ENCODE measurements at places on chromosomes 1 and 21.

- no peak for DNase-seq
Measured at GRCh38 chr1:156959414-156959813, 39.0 kb downstream of the LRRC71 start.

GRCh38 chr21:42412636-42412933 lies 8.9 kb downstream of the UBASH3A start:
- DNase-seq, result no peak

DNA sequence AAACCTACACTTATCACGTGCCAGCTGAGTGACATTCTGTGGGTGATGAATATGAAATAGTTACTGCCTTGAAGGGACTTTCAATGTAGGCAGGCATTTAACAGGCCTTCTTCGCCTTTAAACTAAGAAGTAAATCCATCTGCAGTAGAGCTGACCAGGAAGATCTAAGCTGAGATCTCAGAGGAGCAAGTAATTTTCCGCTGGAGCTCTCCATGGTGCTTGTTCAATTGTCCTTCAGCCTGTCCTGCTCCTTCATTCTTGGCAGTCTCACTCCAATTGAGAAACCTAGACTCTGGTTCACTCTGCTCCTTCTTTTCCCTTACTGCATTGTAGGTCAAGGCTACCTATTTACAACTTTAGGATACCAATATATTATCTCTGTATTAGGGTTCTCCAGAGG lies 183.5 kb downstream of the HMCN1 start:
- DNase-seq, result no peak

- peak; percentile 37 for DNase-seq
Measured at GRCh38 chr1:2468041-2468472, 8.0 kb upstream of the PLCH2 start.

GRCh38 chr1:202237052-202237451 lies 43.5 kb downstream of the LGR6 start:
- peak; percentile 40 for DNase-seq

DNA sequence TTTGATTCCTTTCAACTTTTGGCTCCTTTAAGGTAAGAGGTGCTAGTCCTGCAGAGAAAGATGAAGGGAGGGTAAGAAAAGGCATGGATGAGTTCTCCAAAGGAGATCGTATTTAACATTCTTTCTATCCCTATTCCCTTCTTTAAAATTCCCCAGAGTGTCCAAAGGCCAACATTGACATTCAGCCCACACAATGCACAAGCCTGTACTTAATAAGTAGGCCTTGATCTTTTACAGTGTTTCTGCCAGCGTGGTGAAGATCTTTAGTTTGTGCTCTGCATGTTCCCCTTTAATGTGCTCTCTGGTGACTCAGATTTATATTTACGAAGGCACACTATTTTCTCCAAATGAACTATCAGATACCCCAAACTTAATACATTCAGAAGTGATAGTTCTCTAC lies 582.5 kb upstream of the RGS18 start:
- no peak for DNase-seq

GRCh38 chr1:55631509-55631908 lies 416.3 kb upstream of the USP24 start:
- no peak for DNase-seq

DNA sequence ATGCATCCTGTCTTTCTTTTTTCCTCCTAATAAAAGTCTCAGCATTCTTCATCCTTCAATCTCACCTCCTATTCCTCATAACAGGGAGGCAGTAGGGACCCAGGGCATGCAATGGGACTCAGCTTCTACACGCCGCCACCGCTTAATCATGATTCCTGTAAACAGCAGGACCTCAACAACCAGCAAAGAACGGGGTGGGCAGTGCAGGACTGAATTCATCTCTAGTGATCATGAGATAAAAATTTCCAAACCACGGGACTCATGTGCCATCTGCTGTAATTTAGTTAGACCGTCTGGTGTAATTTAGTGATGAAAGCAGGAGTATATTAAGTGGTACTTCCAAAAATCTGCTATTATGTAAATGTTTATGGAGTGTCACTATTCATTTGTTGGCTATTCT lies 5.4 kb downstream of the PRAMEF12 start:
- DNase-seq, result no peak

- no peak for DNase-seq
Measured at GRCh38 chr1:27018316-27018715, 5.7 kb upstream of the TENT5B start.

DNA sequence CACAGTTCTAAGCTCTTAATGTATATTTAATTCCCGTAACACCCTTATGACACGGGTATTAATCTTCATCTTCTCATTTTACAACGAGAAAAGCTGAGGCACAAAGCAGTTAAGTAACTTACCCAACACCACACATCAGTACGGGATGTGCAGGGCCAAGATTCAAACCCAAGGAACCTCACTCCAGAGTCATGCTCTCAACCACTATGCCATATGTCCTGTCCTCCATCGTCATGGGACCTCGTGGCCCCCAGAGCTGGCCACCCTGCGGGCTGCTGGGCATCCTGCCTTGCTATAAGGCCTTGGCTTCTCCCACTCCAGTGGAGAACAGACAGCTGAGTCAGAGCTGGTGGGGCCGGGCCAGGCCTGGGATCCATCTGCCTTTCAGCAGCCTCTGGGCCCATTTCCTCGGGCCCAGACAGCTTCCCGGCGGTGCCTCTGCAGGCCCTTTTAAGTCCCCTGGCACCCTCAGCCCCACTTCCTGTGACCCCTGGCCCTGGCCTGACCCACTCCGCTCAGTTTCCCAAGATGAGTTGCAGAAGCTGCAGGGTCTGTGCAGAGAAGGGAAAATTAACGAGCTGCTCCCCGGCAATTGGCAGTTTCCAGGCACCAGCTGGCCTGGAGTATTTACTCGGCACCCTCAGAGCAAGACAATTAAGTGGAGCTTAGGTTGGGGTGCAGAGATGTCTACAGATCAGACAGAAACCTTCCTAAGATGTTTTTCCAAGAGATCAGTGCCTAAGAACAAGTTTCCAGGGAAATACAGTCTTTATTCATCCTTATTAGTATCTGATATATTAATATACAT lies 98.2 kb downstream of the EPHB2 start:
- no peak for DNase-seq

- DNase-seq, result no peak
Measured at GRCh38 chr1:54875000-54875399, 12.0 kb downstream of the DHCR24 start.

DNA sequence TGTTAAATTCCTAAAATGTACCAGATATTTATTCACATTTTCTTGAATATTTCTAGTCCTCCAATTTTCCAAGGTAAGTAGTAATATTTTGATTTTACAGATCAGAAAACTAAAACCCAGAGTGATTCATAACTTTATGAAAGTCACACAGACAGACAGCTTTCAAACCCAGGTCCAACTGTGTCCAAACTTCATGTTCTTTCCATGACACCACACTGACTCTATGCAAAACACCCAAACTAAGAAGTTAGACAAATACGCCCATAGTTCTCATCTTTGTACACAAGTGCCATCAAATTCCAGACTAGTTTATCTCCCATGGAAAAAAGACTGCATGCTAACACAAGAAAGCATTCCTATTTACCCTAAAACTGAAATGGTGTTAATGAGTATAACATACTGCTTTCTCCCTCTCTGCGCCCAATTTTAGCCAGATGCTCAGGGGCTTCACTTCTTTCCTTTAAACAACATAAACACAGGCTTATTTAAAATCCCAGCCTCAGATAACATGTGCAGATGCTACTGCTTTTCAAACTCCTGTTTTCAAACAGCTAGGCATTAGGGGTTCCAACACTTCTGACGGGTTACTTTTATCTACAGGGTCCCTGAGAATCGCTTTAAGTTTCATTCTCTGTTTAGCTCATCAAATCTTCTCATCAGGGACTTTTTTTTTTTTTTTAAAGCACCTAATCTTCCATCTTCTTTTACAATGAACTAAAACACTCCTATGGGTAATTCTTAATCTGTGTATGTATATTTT lies 44.6 kb downstream of the WASF2 start:
- DNase-seq, result no peak

- DNase-seq, result peak; percentile 28
Measured at GRCh38 chr21:36209626-36210171, 53.1 kb downstream of the DOP1B start.

DNA sequence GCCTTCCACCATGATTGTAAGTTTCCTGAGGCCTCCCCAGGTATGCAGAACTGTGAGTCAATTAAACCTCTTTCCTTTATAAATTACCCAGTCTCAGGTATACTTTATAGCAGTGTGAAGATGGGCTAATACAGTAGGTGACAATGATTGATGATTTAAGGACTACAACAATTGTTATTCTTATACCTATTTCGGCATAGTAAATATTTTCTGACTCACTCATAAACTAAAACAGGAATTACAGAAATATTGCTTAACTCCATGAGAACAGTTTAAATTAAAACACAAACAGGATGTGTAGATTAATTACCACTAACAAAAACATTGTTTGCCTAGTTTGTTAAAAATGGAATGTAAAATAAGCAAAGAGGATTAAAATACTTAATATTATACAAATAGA lies 839.9 kb downstream of the LTN1 start:
- DNase-seq, result no peak

DNA sequence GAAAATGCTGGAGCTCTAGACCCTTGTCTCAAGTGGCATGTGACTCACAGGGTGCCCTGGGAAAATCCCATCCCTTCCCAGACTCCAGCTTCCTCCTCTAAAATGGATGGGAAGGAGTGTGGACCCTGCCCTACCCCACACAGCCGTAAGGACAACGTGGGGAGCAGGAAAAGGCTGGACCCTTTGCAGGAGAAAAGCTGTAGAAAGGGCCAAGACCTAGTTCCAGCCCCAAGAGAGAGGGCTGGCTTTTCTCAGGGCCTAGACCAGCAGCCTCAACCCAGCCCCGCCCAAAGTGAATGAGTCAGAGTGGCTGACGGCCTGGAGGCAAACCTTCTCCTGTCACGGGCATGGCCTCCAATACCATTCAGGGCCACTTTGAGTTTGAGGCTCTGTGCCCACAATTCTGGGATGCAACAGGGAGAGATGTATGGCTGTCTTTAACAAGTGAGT lies 1.1 kb downstream of the LAMB3 start:
- DNase-seq, result peak; percentile 72

- DNase-seq, result no peak
Measured at GRCh38 chr1:217253985-217254384, 376.9 kb downstream of the GPATCH2 start.

DNA sequence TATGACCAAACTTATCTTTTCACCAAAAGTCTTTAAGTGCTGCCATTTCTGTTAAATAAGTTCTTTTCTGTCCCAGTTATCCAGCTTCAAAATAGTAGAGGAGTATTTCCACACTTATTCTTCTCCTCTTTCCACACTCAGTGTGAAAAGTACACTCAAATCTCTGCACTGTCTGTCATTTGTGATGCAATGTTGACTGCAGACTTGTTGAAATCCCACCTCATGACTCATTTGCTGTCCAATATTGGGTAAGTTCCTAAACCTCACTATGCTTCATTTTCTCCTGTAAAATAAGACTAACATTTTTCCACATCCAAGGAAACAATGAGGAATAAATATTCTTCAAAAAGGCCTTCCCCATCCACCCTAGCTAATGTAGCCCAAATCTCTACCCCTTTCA lies 17.5 kb downstream of the LRRIQ3 start:
- no peak for DNase-seq
